Neural crest cell (in vitro differentiated cells): ENCODE measurements at places on chromosomes 6 and 20. TPM values are rescaled to one million over a fixed set of nuclear protein-coding genes. Genes with fewer than 3 reads are reported as not detected.

GRCh38 chr6:125831659-125832058 lies 40.9 kb downstream of the NCOA7 start:
- no peak for DNase-seq

Gene SAYSD1
- 13.4 and 13.5 TPM in 2 replicates for total RNA-seq

Gene PTCRA
- total RNA-seq: not detected in 2 replicates

- DNase-seq: no peak
These were observed 915.2 kb downstream of the TFAP2A start for GRCh38 chr6:9499709-9500108.

- DNase-seq: no peak
These were observed 1.4 kb downstream of the CUTA start for GRCh38 chr6:33416386-33417127.

DNA sequence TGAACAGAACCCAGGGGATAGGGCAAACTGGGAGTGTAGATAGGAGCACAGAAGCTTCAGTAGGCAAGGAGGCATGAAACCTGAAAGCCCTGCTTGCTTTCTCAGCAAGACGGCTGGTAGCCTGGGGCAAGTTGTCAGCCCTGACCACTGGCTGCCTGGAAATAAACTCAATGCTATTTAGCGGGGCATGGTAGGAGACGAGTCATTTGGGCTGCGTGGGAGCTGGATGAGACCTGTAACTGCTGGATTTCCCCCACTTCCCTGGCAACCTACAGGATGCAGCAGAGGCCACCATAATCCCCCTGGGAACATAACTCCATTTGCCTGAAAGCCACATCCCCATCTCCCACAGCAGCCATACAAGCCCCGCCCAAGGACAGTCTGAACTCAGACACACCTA lies 332.6 kb upstream of the TBX18 start:
- no peak for DNase-seq

- DNase-seq: no peak
These were observed 102.4 kb upstream of the SPTLC3 start for GRCh38 chr20:12906361-12906760.

Gene CFAP61
- total RNA-seq: 1.7 and 1.9 TPM in 2 replicates
